ENCODE measurements at places on chromosomes 4 and X.

DNA sequence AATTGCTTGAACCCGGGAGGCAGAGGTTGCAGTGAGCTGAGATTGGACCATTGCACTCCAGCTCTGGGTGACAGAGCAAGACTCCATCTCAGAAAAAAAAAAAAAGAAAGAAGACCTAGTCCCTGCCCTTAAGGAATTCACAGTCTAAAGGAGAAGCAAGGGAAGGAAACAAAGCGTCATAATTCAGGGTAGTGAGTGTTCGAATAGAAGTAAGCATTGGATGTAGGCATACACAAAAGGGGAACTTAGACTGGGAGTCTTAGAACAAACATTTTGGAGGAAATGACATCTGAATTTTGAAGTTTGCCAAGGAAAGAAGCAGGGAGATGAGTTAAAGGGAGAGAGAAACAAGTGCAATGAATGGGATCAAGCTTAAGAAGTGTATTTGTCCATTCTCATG lies 32.4 kb downstream of the PPM1K start:
- no peak for DNase-seq

GRCh38 chrX:153634832-153635231 lies 12.2 kb upstream of the DUSP9 start:
- DNase-seq: no peak

GRCh38 chr4:154307451-154307850 lies 184.1 kb downstream of the DCHS2 start:
- DNase-seq: no peak

- DNase-seq: no peak
Observed at GRCh38 chr4:7451434-7451789, 16.7 kb upstream of the PSAPL1 start.

- DNase-seq: no peak
Observed at GRCh38 chr4:137524725-137525369, 7.4 kb downstream of the PCDH18 start.

DNA sequence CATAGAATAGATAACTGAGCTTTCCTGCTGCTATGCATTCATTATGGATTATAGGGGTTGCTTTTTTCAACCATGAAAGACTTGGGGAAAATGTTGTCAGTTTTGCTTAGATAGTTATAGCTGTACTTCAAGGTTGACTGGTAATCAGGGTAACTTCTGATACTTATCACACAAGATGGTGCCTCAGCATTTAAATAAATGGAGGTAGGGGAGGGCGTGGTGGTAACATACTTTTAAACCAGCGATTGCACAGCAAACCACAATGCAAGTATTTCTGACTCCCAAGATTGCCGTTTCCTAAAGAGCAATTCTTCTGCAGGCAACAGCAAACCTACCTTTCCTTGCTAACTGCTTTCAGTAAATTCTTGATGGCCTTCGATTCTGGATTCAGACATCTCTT lies 1.3 kb downstream of the CXCL10 start:
- DNase-seq: no peak

DNA sequence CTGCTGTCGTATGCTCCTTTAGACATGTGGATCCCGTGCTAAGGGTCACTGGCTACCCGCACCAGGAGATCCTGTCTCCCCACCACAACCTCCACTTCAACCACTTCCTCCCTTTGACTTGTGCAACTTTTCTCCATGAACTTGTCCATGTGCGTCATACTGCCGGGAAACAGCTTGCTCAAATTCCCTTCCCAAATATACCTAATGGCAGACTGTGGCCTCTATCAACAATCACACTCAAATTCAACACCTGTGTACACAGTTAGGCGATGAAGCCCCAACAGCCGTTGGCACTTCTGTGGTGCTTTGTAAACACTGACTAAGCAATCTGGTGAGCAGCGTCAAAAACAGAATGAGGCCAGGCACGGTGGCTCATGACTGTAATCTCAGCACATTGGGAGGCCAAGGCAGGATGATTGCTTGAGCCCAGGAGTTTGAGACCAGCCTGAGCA lies 49.5 kb downstream of the CD99L2 start:
- peak; percentile 45 for DNase-seq

- no peak for DNase-seq
Observed at GRCh38 chrX:8190341-8190830, 19.3 kb upstream of the VCX2 start.

GRCh38 chr4:188018262-188018661 lies 22.7 kb downstream of the ZFP42 start:
- no peak for DNase-seq

DNA sequence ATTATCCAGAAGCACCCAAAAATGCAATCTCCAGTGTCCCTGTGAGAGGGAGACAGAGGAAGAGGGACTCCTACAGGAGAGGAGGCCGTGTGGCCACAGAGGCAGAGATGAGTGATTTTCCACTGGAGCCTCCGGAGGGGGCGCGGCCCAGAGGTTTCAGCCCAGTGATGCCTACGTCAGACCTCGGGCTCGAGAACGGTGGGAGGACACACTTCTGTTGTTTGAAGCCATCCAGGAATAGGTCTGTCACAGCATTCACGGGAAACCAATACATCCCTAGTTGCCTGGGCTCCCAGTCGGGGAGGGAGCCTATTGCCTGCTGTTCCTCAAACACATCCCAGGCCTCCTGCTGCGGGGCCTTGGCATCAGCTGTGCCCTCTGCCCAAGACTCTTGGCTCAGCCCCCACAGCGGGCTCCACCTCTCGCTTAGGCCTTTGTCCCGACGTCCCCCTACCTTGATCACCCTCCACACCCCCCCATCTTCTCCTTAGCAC lies 39.2 kb upstream of the HMX1 start:
- DNase-seq: peak; percentile 31

- no peak for DNase-seq
Observed at GRCh38 chr4:43234626-43235415, 342.3 kb downstream of the GRXCR1 start.

DNA sequence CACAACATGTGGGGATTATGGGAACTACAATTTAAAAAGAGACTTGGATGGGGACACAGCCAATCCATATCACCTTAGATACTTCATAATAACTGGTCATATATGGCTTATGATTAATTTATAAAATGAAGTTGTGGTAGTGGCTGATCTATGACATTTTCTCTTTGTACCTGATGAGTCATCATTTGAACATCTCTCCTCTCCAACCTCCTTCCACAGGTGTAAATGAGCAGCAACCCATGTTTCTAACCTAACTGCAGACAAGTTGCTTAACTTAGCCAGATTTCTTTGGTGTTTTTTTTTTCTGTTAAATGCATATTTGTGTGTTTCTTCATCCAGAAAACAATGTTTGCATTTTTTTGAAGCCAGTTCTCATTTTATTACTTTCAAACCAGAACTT lies 42.6 kb downstream of the SPANXA2 start:
- no peak for DNase-seq

DNA sequence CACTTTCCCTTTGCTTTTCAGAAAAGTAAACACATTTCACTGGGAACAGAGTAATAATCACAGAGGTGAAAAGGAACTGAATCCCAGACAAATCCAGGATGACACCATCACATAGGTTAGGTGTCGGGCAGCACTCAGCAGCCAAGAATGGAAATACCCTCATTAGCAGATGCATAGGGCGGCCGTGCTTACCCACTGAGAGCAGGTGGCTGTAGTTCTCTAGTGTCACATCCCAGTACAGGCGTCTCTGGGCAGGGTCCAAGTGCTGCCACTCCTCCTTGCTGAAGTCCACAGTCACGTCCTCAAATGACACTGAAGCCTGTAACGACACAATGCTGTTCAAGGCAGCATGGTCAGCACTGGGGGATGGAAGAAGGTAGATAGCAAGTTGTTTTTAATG lies 26.9 kb downstream of the ZNF41 start:
- DNase-seq: no peak

DNA sequence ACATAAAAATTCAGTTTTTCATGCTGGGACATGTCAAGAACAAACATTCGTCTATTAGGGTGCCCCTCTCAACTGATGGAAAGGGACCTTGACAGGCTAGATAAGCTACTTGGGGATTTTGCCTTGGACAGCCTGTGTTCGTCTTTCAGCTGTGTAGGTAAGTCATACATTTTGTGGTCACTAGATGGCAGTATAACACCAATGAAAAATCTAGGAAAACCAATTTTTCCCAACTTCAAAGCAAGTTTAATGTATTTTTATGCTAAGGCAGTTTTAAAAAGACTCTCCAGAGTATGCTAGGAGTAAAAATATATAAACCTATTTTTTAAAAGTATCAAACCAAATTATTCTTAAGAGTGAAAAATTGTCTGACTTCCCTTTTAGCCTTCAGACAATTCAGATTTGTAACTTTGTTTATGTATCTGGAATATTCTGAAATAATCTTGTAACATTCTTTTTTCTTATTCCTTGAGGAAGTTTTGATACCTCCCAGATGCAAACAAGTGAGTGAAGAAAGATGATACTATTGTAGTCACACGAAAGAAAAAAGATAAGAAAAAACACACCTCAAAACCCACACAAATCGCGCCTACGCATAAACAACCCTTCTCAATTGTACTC lies 158.3 kb downstream of the CPE start:
- no peak for DNase-seq

- no peak for DNase-seq
Observed at GRCh38 chr4:174871407-174871806, 42.4 kb upstream of the GLRA3 start.

DNA sequence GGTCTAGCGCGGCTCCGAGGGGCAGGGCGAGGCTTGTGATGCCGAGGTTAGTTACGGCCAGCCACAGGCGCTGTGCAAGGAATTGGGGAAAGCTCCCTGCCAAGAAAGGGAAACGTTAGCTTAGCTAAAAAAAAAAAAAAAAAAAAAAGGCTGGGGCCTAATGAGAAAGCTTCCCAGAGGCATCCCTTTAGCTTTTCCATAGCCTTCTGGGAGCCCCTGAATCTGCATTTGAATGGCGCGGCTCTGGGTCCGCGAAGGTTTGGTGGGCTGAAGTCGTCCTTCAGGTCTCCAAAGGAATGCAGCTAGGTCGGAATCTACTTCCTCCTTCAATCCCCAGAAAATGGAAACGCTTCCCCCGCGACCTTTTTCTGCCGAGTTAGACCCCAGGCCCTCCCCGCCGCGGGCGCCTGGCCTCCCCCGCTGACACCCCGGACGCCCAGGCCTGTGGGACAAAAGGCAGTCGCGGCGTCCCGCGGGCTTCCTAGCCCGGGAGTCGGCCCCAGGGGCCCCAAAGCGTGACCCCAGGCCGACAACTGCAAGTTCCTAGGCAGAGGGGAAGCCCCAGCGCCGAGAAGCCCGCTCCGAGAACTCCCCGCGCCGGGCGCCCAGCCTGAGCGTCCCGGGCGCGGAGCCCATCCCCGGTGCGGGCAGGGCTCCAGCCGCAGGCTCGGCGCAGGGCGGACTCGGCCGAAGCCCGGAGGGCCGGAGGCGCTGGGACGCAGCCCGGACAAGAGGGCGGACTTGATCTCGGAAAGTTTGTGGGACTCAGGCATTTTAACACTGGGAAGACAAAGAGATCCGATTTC lies 605 bp upstream of the FAT1 start:
- peak; percentile 37 for DNase-seq

DNA sequence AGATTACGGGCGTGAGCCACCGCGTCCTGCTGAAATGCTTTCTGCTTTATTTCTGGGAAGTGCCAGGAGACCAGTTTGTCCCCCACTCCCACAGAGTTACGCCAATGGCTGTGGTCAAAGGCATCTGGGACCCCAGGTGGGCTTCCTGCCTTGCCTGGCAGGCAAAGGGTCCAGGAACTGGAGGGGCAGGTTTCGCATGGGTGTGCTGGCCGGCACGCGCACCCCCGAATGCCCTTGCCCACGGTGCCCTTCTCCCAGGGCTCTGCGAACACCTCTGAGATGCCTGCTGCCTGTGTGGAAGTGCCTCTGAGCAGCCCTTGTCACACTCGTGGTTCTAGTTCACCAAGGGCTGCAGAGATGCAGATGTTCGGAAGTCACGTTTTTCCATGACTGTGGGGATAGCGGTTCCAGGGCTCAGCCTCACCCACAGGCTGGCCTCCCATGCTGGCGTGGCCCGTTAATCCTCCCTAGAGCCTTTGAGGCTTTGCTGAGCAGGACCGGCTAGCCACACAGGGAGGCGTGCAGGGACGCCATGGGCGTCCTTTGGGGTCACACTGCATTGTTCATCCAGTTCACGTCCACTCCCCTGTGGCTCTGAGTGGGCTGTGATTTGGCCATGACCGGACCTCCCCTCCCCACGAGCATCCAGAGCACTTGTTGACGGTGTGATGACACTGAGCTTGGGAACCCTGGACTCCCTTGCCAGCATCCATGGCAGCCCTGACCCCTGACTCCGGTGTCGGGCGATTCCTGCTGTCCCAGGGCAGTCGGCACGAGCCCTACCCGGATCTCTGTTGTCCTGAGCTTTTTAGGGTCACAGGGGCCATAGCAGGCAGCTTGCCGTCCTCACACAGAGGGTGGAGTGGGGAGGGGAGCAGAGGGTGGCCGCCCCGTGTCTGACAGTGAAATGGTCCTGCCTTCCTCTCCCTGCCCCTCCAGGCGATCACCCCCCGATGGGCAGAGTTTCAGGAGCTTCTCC lies 12.7 kb upstream of the ADD1 start:
- no peak for DNase-seq

DNA sequence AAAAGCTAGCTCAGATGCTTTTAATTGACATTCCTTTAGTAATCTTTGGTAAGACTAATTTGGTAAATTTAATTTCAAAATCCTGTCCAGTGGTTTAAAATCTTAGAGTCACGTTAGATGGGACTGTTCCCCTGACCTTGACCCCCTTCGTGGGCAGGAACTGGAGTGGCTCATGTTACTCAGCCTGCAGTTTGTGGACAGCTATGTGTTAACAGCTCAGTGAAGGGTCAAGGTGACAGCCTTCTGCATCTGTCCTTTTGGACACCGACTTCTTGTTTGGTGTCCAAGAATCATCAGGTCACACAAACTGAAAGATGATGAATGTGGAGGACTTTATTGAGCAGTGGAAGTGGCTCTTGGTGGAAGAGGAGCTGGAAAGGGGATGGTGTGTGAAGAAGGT lies 2.9 kb downstream of the ARSF start:
- no peak for DNase-seq

DNA sequence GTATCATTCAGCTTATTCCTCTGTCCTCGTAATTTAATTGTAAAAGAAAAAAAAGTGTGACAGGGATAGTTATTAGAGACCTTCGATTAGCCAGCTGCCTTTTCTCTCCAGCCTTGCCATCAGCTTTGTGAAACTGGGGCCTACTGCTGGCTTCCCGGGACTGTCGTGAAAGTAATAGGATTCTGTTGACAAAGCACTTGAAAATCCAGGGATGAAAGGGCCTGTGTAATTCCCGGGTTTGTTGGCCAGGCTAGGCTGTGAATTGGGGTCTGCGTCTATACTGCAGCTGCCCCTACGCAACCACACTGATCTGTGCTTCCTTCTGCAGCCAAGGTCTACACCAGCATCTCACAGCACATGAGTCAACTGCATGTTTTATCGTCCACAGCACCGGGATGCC lies 120.4 kb upstream of the SCML1 start:
- DNase-seq: no peak

DNA sequence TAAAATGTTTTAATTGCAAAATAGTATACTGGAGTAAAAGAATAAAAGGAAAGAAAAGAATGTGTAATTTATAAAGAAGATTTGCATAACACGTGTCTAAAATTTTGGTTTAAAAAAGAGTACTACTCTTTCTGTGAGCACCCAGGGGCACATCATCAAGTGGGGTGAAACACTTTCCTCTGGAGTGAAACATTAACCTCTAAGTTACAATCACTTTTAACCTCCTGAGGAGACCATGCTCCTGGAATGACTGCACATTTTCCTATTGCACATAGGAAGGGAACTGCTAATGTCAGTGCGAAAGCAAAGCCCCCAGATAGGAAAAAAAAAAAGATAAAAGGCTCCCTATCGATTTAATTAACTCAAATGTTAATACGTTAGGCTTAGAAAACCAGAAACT lies 13.3 kb downstream of the VEGFC start:
- no peak for DNase-seq

Data from breast epithelium (tissue), 4 donors.